ENCODE measurements at places on chromosomes 7 and 10. TPM values are rescaled to one million over a fixed set of nuclear protein-coding genes. Genes with fewer than 3 reads are reported as not detected.

CPA4 gene
- not detected for total RNA-seq

GLI3 gene
- total RNA-seq = 28.8 TPM

GRCh38 chr7:146119002-146119401, 2.4 kb downstream of the CNTNAP2 start:
- DNase-seq = no peak

GRCh38 chr10:99497343-99498025, 35.3 kb upstream of the NKX2-3 start:
- DNase-seq = no peak

- DNase-seq = peak; percentile 77
Measured at GRCh38 chr7:30406664-30407425, 71.7 kb downstream of the NOD1 start.

DNA sequence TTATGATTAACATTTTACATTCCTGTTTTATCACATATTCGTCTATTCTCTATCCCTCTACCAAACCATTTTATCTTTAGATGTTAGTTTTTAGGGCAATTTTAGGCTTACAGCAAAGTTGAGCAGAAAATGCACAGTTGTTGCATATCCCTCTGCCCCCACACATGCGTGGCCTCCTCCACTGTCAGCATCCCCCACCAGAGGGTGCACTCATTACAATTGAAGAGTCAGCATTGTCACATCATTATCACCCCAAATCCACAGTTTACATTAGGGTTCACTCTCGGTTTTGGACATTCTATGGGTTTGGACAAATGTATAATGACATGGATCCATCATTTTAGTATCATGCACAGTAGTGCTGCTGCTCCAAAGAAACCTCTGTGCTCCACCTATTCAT, 86.4 kb downstream of the WDR37 start:
- DNase-seq = no peak

All from ureter (tissue), 1 donor.